ENCODE measurements at places on chromosomes 6 and 20.
A peak's percentile ranks its signal among the peaks of the same experiment; 100 is the strongest.

GRCh38 chr20:5395932-5396727 is 79.4 kb upstream of the PROKR2 start:
- no peak for DNase-seq

- DNase-seq, result no peak
Measured at GRCh38 chr6:7512320-7512719, 29.2 kb upstream of the DSP start.

DNA sequence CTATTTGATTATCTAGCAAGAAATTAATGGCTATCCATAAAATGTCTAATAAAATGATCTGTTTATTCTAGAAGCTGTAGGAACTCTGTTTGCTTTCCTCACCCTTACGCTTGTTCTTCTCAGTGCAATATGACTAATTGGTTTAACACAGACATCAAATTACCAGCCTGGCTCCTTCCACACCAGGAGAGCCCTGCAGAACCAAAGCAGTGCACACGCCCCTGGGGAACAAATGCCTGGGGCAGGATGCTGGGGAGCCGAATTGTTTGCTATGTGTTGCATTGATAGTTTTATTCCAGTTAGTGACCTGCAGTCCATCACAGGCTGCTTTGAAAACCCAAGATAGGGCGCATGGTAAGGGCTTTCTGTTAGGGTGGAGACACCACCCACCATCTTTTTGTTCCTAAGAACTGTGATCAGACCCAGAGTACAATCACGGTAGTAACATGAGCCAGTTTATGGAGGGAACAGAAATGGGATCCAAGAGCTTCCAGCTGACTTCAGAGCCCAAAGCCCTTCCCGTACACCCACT is 126.4 kb upstream of the CD93 start:
- DNase-seq, result no peak

GRCh38 chr6:129312880-129313279 is 397.1 kb downstream of the ARHGAP18 start:
- peak; percentile 68 for DNase-seq

DNA sequence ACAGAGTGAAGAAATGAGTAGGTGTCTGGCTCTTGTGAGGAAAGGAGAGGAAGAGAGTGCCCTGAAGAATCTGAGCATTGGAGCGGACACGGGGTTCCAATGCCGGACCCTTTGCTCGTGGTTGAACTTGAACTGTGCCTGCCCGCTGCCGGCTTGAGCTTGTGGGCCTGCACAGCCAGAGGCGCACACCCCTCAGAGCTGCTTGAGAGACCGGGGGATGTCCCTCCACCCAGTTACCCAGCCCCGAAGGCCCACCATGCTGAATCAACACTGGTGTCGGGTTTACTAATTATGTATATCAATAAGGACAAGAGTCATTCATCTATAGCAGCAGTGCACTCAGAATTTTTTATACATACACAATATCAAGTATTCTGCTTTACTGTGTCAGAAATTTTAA is 218.3 kb upstream of the CST7 start:
- no peak for DNase-seq

DNA sequence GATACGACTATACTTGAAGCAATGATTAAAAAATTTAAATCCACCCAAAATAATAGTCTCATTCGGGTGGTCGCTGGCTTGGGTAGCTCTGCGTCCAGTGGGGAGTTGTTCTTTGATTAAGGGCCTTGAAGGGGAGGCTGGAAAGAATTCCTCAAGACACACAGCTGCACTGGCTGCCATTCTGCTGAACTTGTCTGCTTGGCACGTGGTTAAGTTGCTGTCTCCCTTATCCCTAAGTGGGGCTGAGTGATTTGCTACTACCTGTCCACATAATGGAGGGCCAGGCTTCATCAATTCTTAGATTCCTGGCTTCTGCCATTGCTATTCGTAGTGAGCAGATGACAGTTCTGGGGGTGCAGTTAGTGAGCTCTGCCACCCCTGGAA is 98.5 kb downstream of the GMPR start:
- no peak for DNase-seq

GRCh38 chr6:33668914-33669313 is 42.6 kb downstream of the UQCC2 start:
- no peak for DNase-seq

DNA sequence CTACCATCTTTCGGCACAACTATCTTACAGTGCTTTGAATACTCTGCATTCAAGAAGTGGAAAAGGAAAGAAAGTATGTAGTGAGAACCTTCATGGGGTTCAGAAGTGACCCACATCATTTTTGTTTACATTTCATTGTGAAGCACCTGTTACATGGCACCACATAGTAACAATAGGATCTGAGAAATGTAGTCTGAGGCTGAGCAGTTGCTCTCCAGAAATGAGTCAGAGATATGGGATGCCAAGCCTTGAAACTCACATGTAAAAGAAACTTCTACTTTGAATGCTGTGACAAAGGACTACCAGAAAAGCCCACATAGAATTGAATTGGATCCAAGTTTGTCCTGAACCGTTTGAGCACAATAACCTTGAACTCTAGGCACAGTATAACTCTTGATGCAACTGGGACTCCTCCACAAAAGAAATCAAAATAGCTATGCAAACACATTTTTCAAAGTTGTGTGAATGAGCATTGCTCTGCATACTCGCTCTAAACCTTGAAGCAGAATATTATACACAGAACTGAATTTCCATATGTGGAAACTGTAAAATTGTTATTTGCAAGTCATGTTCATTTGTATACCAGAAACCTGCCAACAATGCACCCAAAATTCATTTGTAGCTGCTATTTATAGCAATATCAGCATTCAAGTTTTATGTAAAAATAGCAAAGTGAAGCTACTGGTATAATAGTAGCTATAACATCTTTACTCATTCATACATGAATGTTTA is 400.9 kb upstream of the POU3F2 start:
- DNase-seq, result no peak

DNA sequence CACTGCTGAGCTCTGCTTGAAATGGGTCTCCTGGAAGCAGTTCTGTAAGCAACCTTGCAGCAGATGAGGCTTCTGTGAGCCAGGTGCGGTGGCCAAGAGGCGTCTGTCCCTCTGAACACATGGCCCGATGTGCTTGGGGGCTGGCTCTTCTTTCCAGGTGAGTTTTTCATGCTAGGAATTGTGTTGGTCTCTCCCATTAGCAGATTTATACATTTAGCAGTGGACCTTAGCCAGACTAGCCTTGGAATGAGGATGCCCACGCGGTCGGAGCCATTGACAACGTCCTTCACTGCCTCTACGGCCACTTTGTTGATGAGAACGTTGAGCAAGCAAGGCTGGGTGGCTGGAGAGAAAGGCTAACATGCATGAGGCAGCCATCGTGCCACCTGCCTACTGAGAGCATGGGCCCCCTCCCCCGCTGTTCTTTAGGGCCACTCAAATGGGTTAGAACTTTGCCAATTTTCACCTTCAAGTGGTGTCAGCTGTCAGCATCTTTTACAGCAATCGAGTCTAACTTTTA is 33.5 kb downstream of the ERMARD start:
- DNase-seq, result no peak

- DNase-seq, result no peak
Measured at GRCh38 chr6:31307669-31308049, 35.8 kb upstream of the HLA-C start.

DNA sequence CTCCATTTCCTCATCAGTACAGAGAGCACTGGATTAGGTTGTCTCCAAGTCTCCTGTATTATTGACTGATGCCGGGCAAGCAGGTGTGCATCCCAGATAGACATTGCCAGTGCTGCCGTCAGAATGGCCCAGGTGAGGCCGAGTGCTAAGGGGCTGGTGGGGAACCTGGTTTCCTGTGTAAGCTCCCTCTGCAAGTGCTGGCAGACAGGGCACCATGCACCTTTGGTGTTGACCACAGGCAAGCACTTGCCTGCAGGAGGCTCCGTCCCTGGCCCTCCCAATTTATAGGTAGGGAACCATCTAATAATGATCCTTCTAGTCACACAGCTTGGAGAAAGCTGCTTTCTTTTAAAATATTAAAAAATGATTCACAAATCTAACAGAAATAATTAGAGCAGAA is 747 bp downstream of the GABRR1 start:
- DNase-seq, result no peak

DNA sequence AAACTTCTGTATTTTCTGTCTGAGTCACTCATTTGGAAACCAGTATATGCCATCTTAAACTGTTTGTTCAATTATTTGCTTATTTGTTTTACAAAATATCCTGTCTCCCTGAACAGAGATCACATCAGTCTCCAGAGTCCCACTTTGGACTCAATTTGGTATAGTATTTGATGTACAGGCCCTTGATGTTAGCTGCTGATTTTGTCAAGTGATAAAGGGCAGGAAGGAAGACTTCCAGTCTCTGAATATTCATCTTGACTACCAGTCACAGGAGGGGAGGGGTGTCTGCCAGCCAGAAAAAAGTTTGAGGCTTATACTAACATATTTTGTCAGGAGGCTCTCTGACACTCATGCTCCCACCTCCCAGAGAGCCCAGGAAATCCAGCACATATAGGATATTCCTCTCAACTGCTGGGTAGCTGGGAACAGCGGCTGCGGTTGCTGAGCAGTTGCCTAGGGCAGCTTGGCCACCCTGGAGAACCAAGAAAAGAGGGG is 376.8 kb upstream of the RUNX2 start:
- DNase-seq, result no peak

DNA sequence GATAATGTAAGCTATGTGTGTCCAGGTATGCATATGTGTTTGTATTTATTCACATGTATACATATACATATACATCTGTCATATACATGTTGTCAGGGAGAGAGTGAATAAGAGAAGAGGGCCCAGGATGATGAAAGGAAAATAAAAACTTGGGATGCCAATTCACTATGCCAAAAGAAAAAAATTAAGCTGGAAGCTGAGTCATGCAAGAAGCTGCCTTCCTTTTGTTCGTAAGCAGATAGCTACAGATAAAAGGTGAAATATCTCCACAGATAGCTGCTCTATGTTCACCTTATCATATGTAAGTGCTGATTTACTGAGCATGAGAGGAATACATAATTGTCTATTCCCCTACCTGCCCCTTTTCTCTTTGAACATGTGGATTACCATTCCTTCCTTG is 579.9 kb downstream of the EPM2A start:
- no peak for DNase-seq

DNA sequence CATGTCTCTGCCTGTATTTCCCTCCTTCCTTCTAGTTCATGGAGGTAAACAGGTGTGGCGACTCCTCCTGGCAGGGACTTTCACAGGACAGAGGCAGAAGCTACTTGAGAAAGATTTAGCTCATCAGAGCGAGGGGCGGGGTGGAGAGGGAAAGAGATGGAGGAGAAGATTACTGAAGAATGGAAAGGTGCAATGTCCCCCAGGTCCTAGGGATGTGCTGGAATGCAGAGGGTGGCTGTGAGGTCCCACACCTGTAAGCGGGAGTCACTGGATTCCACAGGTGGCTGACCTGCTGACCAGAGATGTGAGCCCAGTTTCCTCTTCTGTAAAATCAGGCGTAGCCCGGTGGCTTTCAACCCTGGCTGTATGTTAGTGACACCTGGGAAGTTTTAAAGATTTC is 199.2 kb upstream of the SULF2 start:
- DNase-seq, result no peak

GRCh38 chr6:35154262-35154661 is 13.1 kb upstream of the TCP11 start:
- DNase-seq, result no peak

DNA sequence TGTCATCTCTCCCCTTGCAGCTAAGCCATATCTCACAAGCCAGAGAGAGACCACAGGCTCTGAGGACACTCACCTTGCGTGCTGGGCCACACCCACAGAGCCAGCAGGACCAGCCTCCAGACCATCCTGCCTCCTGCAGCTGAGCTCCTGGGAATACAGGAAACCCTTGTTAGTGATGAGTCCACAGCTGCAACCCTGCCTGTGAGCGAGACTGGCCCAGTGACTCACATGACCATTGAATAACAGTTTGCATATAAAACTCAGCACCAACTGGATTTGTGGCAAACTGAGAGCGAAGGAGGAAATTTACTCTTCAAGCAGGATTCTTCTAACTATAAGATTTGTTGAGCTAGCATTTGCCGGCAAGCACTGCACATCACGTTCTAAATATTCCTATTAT is 3.0 kb downstream of the THBS2 start:
- DNase-seq, result peak; percentile 55

- DNase-seq, result peak; percentile 8
Measured at GRCh38 chr20:15100506-15101160, 763.2 kb upstream of the FLRT3 start.

GRCh38 chr6:53066077-53066417 is 843 bp downstream of the FBXO9 start:
- DNase-seq, result peak; percentile 22

GRCh38 chr6:43634702-43635303 is 837 bp upstream of the MAD2L1BP start:
- no peak for DNase-seq

- peak; percentile 59 for DNase-seq
Measured at GRCh38 chr6:79777713-79778579, 146.8 kb downstream of the SH3BGRL2 start.

DNA sequence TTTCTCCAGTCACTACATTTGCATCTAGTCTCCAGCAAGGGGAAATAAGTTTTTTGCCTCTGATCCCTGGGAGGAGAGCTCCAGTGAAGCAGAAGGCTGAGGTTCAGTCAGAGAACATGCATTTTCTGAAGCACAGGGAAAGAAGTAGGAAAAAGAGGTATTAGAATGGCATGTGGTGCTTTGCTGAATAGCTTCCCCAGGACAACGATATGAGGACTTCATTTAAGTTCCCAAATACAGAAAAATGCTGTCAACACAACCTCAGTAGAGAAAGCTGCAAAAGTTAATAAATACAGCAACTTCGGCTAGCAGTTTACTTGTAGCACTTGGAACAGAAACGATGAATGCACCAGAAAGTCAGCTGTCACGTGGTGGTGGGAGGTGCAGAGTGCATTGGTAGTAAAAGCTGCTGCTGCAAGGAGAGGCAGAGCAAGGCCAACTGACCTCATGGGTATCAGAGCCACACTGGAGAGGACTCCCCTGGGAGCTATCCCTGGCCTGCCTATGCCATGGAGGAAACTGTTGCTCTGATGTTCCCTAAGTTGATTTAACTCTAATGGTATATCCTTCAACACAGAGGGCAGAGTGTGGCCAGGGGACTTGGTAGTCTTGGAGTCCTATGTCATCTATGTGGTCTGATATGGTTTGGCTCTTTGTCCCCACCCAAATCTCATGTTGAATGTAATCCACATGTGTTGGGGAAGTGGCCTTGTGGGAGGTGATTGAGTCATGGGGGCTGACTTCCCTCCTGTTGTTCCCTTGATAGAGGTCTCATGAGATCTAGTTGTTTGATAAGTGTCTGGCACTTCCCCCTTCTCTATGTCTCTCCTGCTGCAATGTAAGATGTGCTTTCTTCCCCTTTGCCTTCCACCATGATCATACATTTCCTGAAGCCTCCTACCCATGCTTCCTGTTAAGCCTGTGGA is 85.9 kb downstream of the ADTRP start:
- no peak for DNase-seq
